Fibroblast of skin of abdomen (primary cell): ENCODE measurements at places on chromosomes 13 and 19.

GRCh38 chr13:113962975-113963374 is 10.9 kb downstream of the C13orf46 start:
- DNase-seq = no peak

DNA sequence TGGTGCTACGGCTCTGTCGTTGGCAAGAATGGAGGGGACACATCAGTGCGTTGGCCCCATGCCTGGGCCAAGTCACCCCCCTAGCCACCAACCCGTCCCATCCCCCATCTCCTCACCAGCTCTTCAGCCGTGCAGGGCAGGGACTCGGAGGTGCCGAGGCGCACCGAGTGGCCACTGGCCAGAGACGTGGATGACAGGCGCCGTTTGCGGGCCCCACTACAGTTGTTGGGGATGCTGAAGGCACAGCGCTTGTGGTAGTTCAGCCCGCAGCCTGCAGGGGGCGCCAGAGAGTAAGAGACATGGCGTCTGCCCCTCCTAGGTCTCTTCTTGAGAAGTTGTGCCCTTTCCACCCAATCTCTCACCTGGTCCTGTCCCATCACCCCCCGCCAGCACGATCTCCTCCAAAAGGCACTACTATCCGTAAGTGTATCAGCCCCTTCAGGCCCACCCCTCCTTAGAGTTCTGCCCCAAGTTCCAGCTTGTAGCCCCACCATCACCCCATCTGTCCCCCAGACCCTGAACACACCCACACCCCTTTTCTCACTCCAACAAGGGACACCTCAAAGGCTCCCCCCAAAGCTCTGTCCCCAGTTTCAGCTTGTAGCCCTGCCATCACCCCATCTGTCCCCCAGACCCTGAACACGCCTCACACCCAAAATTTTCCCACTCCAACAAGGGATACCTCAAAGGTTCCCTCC is 12.4 kb downstream of the PRKD2 start:
- peak; percentile 39 for DNase-seq

DNA sequence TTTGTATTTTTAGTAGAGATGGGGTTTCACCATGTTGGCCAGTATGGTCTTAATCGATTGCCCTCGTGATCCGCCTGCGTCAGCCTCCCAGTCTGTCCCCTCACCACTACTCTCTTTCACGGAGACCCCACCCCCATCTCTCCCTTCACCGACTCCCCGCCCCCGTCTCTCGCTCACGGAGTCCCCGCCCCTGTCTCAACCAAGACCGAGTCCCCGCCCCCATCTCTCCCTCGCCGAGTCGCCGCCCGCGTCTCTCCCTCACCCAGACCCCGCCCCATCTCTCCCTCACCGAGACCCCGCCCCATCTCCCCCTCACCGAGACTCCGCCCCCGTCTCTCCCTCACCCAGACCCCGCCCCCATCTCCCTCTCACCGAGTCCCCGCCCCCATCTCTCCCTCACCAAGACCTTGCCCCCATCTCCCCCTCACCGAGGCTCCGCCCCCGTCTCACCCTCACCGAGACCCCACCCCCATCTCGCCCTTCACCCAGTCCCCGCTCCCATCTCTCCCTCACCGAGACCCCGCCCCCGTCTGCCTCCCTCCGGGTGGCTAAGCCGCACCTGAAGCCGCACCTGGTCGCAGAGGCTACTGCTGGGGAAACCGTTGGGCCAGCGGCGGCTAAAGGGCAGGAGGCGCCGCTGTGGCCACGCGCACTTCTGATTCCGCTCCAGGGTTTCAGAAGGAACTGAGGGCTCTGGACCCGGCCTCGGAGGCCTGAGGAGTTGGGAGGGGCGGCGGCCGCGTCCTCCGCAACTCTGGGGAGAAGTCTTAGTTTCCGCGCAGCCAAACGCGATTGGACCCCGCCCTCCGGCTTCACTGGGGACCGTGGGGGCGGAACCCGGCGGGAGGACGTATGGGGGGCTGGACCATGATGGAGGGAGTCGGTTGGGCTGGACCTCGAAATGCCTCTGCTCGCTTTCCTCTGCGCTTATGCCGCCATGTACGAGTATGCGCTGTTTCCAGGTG is 17.1 kb upstream of the ZNF846 start:
- DNase-seq = peak; percentile 95

- no peak for DNase-seq
These were observed 76.1 kb upstream of the PCDH8 start for GRCh38 chr13:52924289-52925148.

- DNase-seq = no peak
These were observed 33.3 kb upstream of the SPATA13 start for GRCh38 chr13:24127116-24127631.

GRCh38 chr13:111402441-111402840 is 82.0 kb downstream of the TEX29 start:
- no peak for DNase-seq

GRCh38 chr13:66477816-66478215 is 752.3 kb downstream of the PCDH9 start:
- peak; percentile 9 for DNase-seq
